ENCODE measurements at places on chromosomes 2 and 18.
A peak's percentile ranks its signal among the peaks of the same experiment; 100 is the strongest.

GRCh38 chr18:23240609-23240930, 105.3 kb downstream of the CABLES1 start:
- no peak for DNase-seq

DNA sequence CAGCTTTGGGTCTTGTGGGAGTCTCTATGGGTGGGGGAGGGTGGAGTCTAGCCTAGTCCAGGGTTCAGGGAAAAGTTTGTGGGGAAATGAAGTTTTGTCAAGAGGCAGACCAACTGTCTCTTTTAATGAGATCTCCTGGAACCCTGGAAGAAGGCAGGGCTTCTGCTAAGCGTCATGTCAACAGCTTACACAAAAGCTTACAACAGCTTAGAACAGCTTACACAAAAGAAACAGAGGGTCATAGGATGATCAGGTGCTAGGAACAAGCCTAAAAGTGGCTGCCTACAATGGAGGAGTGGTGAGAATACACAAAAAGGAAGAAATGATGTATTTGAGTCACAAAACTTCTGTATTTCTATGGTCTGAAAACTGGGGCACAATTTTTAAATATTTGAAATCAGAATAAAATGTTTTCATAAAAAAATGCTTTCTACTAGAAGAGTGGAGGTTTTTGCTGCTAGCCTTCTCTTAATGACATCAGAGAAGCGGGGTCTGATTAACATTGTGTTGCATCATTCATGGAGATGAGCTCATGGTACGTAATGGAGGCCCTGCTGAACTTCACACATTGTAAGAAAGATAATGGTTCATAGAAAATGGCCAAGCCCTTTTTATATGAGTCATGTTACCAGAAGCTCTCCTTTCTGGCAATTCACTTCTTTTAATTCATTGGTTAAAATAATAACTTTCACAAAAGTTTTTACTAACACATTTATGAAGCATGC, 351.0 kb downstream of the PIK3C3 start:
- DNase-seq: no peak

DNA sequence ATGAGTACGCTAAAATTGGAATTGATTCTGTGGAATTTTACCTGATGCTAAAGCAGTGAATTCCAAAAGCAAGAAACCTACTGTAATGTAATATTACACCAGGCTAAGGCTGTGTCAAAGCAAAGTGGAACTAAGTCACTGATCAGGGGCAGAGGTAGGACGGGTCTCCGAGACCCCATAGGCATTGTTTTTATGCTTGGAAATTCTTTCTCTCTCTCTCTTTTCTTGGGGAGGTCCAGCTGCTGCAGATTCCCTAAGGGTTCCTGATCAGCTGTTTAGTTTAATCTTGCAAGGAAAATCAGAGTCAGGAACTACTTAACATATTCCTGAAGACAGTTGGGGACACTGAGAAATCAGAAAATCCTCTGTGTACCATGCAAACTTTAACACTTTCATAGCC, 220.2 kb downstream of the SRBD1 start:
- no peak for DNase-seq

DNA sequence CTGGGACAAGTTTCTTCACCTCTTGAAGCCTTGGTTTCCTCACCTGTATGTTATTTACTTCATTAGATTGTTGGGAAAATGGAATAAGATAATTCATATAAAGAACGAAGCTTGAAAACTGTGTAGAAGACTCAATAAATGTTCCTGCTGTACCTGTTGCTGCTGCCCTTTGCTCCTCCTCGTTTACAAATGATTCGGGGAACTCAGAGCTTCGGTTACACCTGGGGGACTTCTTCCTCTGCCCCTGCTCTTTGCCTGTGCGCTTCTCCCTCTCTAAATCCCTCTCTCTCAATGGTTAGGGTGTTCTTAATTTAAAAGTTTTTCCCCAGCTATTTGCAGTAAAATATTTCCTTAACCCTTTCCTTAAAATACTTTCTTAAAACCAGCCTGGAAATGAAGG, 3.3 kb upstream of the RMDN2 start:
- no peak for DNase-seq

- DNase-seq: peak; percentile 1
Observed at GRCh38 chr18:80154293-80154692, 45.2 kb downstream of the ADNP2 start.

DNA sequence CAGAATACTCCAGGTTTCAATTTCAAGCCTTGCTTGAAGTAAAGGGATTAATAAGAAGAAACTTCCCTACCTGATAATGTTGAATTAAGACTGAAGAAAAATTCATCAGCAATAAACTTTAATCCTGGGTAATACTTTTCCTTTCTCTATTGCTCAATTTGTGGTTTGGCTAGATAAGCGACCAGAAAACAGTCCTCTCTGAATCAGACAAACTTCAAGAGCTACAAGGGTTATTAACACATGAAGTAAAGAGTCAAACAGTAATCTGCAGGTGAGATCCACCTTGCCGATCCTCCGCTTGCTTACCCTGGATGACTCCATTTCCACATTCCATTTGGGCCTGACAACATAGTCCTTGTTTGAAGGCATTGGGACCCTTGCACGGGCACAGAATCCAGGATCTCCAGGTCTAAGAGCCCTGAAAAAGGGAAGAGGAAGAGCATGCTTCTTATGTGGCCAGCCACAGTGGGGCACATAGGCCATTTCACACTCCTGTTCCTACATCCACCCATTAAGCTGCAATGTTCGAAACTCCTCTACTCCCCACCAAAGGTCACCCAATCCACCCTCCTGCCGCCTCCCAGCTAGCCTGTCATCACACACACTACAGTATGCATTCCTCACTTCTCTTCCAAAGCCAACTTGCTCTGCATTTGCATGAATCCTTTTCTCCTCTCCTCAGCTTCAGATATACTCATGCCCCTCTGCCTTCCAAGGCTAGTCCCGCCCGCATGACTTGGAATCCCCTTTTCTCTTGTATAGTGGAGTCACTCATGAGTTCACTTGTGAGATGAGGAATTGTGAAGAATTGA, 39.8 kb downstream of the IWS1 start:
- DNase-seq: no peak

GRCh38 chr2:188973641-188974040, 532 bp upstream of the COL3A1 start:
- no peak for DNase-seq

GRCh38 chr2:203396667-203397066, 68.5 kb downstream of the ABI2 start:
- no peak for DNase-seq

DNA sequence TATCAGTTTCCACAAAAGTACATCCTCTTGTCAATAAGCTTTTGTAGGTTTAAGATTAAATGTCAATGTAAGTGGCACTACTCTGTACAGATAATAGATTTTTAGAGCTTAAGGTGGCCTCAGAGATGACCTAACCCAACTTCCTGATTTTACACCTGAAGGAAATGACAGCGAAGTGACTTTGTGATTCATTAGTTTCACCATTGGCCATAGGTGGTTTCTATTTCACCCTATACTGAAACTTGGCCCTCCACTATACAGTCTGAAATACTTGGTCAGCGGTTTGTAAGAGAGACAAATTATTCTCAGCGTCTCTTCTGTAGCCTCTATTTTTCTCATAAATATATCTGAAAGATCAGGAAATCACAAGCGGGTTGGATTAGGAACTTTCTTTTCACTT, 330.4 kb upstream of the FAM98A start:
- DNase-seq: no peak

- DNase-seq: no peak
Observed at GRCh38 chr2:88855620-88856408, 164.3 kb downstream of the RPIA start.

DNA sequence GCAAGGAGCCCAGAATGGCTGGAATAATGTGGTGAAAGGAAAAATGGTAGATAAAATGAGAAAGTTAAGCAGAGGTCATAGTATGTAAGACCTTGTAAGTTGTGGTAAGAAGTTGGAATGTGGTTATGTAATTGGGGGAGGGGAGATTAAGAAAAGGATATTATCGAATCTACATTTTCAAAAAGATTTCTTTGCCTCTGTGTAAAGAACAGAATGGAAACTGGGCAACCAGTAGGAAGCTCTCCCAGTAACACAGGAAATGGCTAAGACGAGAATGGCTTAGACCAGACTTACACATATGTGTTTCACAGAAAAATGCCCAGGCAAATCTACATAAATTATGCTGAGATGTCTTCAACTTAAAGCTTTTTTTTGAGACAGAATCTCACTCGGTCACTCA, 13.2 kb downstream of the MEMO1 start:
- no peak for DNase-seq

- no peak for DNase-seq
Observed at GRCh38 chr18:76838182-76838581, 15.8 kb downstream of the ZNF236 start.

- no peak for DNase-seq
Observed at GRCh38 chr18:59715966-59716369, 18.7 kb upstream of the CCBE1 start.

DNA sequence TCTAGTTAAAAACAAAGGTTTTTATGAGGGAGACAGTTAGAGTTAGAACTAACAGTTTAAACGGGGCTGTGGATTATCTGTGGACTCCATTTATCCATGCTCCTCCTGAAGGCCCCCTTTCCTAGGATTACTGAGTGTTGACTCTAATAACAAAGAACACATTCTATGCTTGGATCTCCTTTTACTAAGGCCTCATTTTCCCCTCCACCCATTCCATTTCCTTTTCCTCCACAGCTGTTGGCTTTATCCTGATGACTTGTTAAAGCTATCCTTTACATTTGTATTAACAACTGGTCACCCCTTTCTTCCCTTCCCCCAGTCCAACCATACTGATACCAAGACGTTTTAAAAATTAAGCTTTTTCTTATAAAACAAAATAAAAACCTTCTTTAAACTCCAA, 220.6 kb downstream of the SRBD1 start:
- DNase-seq: no peak

- no peak for DNase-seq
Observed at GRCh38 chr18:76453932-76454331, 41.1 kb downstream of the ZNF516 start.

DNA sequence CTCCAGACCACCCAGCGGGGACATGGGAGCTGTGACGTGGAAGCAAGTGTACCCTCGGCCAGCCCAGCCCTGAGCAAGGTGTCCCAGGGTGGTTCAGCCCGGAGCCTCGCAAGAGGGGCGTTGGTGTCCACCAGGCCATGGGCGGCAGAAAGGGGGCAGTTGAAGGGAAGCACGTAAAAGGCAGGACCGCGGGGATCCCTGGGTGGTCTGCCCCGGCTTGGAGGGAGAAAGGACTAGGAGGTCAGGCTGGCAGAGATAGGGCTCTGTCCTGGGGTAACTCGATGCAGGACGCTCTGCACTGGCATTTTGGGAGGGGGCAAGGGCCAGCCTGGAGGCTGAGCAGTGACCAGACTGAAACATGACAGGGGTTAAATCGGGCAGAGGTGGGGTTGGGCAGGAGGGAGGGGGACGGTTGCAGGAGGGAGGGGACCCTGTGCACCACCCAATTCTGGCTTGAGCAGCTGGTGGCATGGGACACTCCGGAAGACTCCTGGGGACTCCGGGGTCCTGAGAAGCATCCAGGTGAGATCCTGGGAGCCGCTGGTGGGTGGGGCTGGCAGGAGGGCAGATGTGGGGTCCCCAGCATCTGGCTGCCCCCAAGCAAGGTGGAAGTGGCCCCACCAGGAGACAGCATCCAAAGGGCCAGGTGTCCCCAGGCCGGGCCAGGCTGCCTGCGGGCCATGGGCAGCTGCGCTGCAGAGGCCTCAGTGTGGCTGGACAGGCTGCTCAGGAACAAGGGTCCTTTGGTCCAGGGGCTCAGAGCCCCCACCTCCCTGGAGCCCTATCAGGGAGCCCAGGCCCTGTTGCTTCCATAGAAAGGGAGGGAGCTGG, 46.8 kb upstream of the GPC1 start:
- no peak for DNase-seq

DNA sequence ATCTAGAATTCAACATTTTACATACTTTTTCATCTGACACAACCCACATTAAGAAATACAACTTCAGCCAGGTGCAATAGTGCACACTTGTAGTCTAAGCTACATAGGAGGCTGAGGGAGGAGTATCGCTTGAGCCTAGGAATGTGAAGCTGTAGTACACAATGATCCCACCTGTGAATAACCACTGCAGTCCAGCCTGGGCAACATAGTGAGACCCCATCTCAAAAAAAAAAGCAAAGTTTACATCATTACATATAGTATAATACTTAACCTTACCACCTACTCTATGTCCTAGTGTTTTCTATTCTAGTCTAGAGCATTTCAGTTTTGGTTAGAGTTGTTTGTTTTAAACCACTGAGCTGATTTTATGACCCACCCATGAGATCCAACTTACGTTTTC, 86.5 kb upstream of the FAM117B start:
- DNase-seq: no peak

- DNase-seq: no peak
Observed at GRCh38 chr2:133253793-133254192, 314.5 kb downstream of the NCKAP5 start.

- DNase-seq: no peak
Observed at GRCh38 chr2:196990092-196990491, 63.6 kb upstream of the PGAP1 start.

DNA sequence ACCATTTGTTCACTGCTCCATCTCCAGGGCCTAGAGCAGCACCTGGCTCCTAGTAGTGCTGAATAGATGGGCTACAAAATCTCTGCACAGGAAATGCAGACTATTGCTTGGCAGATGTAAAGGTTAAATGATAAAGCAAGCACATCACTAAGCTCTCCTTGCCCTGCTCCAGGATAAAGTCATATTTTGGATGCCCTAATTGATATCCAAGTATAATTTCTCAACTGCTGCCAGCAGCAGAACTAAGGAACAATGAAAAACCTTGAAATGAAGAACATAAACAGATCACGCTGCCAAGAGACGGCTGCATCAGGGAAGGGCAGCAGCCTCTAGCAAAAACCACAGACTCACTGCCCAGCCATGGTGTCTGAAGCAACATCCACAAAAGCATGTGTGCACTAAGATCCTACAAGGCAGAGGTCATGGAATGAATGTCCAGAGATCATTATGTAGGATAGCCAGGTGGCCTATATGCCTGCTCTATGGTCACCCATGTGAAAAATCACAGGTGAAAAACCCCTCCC, 134.7 kb downstream of the TMEM163 start:
- DNase-seq: no peak

DNA sequence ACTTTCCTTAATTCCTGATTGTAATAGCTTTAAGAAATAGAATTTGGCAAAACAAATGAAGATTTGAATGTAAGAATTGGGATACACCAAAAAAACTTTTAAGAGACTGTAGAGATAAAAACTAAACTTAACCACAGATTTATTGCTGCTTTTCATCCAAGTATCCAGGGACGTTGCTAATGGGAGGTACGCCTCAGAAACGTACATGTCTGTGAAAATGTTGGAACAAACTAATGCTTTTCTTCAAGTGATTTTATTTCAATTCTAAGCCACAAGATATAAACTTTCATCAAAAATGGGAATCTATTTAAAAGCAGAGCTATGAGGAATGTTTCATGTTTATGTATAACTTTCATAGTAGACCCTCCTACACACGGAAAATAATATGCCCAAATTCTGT, 66.3 kb downstream of the ARHGAP15 start:
- no peak for DNase-seq
